NCI-H226 (cell line): ENCODE measurements at places on chromosomes 2 and 18.
A peak's percentile ranks its signal among the peaks of the same experiment; 100 is the strongest.

GRCh38 chr2:134410006-134410405, 156.1 kb downstream of the MGAT5 start:
- DNase-seq: no peak

GRCh38 chr18:6650127-6650507, 79.4 kb upstream of the ARHGAP28 start:
- no peak for DNase-seq

DNA sequence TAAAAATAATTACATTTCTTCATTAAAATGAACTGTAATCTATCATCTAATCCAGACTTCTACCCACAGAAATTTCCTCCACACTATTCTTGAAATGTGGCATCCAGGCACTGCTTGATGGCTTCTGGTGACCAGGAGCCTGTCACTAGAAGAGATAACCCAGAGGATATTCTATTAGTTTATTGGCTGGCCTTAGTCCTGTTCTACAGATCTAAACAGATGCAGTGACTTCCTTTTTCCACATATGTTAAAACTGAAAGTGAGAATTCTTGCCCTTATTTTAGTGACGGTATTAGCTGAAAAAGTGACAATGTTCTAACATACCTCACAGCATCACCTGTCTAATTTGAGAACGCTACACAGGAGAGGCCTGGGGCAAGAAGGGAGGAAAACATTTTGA, 775.4 kb downstream of the TSN start:
- no peak for DNase-seq

DNA sequence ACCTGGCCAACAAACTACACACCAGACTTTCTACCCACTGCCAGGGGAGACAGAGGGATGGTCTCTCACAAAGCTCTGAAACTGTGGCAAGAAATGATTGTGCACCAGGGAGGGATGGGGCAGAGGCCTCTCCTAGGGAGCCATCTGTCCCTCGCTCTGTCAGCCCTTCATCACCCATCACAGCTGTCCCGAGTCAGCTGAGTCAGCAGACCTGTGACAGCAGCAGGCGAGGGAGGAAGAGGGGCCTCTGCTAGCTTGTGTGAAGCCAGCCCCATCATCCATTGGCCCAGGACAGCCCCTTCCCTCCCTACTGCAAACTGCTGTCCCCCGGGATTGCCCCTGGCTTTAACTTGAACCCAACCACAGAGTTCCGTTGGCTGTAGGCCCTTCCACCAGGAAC, 5.0 kb downstream of the SH2D6 start:
- no peak for DNase-seq

- no peak for DNase-seq
Observed at GRCh38 chr18:79139206-79139605, 70.0 kb downstream of the ATP9B start.

GRCh38 chr18:50830544-50830943, 10.7 kb upstream of the MRO start:
- DNase-seq: no peak

GRCh38 chr2:173693044-173693589, 272.1 kb downstream of the SP3 start:
- DNase-seq: no peak

DNA sequence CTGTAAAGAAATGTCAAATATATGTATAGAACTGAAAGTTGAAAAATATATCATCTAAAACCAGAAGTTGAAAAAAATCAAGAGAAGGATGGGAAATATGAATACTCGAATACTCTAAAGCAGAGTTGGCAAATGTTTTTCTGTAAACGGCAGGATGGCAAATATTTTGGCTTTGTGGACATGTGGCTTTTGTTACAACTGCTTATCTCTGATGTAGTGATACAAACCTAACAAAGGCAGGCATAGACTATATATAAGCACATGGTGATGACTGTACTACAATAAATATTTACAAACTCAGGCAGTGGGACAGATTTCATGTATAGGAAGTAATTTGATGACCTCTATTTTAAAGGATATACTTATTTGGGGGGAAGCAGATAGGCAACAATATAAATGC, 224.6 kb upstream of the LRRTM4 start:
- DNase-seq: no peak

GRCh38 chr2:99662761-99663341, 173.0 kb upstream of the REV1 start:
- peak; percentile 86 for DNase-seq

DNA sequence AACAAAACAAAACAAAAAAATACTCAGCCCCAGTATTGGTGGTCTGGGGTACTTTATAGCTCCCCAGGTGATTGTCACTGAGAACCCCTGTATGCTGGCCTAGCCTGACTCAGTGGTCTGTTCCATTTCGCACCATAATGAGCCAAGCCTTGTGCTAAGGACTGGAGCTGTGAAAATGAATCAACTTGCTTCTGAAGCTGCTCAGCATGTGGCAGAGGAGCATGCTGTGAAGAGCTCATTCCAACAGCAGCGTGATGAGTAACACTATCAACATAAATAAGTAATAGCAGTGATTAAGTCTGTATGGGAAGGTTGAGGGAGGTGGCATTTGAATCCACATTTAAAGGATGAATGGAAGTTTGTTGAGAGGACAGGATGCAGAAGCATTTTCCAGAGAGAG, 67.2 kb upstream of the ATL2 start:
- DNase-seq: peak; percentile 5

DNA sequence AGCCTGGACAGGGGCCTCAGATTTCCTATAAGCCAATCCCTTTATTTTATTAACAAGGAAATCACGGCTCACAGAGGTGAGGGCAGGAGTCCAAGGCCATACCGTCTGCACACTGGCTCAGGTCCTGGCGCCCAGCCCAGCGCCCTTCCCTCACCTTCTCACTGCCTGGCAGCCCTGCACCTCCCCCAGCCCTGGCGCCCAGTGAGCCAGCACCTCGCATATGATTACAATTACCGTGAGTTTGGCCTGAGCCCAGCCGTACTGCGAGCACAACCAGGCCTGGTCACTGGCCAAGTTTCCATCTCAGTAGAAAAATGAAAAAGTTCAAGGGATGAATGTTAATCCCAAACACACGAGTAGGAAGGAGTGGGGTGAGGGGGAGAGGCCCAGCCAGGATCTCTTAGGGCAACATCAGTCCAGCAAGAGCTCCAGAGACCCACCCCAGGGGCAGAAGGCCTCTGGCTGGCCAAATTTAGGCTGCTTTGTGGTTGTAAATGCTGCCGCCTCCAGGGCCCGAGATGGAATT, 68.4 kb downstream of the MCFD2 start:
- peak; percentile 97 for DNase-seq

DNA sequence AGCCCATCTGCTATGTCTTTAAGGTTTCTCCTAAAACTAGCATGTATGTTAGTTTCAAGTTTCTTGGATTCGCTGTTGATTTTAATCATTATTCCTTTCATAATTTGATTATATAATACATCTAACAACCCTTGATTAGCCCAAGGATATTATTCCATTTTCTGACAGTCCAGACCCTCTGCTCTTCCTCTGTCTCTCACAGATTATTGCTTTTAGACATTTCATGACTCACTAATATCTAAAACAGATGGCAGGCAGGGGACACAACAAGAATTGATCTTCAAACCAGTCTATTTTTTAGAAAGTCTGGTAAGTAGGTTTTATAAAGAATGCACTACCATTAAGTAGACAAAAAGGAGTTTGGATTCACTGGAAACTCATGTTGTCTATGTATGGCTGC, 162.2 kb downstream of the ANKRD44 start:
- no peak for DNase-seq

DNA sequence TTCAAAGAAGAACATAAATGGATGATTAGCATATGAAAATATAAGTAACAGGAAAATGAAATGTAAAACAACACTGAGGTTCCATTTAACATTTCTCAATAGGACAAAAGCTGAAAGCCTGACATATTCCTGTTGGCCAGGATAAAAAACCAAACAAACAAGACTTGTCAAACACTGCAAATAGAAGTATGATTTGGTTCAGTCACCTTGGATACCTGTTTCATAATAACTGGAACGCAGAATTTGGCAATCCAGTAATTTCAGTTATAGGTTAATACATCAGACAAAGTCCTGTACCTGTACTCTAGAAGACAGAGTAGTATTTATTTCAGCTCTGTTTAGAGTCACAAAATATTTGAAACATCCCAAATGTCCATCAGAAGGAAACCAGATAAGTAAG, 16.5 kb upstream of the EVA1A start:
- DNase-seq: no peak

DNA sequence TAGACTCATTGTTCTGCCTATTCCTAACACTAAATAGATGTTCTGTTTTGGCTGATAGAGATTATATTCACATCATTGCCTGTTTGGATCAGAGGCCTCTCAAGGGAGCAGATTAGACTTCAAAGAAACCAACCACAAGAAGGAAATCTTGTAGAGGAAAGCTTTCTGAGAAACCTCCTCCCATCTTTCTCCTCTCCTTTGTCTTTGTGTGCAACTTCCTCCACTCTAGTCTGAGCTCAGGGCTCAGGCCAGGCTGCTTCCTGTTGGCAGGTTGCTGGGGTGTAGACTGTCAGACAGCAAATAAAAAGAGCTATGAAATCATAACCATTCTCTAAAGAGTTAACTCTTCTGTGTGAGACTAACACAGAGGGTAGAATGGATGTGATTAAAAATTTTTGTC, 113.0 kb downstream of the TGFA start:
- no peak for DNase-seq

DNA sequence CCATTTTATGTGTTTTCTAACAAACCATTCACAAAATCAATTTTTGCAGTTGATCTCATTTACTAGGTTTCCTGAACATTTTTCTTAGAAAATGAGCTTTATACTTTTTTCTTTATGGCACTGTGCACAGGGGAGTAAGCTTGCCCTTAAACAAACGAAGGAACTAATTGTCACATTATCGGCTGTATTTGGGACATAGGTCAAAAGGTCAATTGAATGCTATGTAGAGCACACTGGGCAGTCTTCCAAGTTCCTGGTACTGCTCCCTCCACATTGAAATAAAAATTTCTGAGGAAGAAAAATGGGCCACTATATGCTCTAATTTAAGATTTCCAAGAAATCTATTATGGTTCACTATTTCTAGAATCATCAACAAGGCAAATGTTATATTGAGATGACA, 93.6 kb upstream of the TMEFF2 start:
- DNase-seq: no peak

DNA sequence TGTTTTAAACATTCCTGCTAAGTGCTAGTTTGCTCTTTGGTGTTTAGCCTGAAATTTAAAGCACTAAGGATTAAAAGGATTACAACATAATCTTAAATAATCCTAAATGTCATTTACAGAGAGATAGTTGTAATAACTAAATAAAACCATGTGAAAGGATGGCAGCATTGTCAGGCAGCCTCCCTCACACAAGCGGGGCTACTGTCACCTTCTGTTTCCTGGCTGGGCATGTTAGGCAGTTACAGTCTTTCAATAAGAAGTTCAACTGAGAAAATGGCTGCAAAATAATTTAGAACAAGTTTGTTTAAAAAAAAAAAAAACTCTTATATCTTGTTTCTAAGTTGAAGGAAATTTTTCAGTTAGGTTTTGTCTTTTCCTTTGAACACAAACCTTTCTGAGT, 124.9 kb downstream of the ARHGAP15 start:
- no peak for DNase-seq

DNA sequence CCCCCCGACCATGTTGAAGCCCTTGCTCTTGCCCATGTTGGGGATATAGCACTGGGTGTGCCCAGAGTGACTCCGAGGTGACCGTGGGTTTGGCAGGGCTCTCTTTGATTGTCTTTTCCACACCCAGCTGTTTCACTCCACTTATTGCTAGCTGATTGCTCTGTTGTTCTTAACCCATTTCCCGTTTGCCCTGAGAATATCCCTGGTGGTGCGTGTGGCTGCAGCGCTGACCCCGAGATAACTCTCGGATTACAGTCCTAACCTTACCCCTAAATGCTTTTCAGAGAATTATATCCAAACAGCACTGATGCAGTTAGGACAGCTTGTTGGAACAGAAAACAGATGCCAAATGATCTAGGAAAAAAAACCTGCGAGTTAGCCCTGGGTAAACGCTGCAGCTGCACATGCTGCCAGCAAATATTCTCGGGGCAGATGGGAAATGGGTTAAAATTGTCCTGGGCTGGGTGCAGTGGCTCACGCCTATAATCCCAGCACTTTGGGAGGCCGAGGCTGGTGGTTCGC, 34.3 kb upstream of the SNORC start:
- DNase-seq: no peak

DNA sequence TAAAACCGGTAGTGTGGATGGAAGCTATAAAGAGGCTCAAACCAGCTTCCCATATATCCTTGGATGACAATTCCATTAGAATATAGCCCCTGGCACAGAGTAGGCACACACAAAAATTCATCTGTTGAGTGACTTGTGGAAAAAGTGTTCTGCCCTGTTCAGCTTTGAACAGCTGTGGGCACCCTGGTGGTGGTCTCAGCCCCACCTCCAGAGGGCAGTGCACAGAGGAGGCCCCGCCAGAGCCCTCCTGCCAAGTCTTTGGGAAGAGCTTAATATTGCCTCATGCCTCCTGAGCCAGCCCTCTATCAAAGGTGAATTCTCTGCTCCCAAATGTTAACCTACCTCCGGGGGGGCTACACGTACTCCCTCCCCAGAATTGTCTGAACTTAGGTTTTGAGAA, 30.4 kb downstream of the EPAS1 start:
- DNase-seq: no peak

DNA sequence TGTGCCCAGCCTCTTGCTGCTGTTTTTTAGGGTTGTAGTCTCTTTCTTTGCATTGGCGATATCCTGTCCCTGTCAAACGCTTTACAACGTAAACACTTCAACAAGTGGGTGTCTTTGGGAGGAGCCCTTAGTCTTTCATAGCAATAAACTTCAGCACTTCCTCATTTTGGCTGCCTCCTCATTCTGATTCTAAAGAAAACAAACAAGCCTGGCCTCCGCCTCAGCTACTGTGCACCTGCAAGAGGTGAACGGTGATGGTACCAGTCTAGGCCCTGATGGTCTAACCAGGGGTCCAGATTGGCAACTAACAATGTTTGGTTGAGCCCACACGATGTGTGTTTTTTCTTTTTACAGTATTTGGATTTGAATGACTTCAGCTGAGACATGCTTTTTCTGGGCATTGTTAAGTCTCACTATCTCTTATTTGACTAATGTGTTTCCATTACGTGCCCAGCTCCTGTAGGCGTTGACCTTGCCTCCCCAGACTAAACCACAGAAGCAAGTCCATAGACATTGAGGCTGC, 53.2 kb upstream of the CUL3 start:
- DNase-seq: no peak

- DNase-seq: no peak
Observed at GRCh38 chr18:59696311-59697235, 650 bp downstream of the CCBE1 start.

DNA sequence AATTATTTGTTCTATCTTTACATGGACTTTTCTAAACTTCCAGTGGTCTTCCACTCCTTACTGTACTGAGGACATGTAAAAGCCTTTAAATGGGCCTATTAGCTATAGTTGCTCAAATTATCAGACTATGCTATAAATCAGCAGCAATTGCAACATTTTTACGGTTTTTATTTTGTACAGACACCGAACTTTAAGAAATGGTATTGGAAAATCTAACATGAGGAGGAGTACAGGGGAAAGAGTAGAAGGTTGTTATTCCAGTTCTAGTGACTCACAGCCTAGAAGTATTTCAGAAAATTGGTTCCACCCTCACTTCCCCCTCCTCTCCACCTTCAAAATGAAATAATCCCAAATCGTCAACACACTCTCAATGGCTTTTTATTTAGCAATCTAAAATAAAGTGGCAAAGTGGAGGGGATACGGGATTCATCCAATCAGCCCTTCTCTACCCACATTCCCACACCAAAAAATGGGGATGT, 1.1 kb downstream of the NCKAP1 start:
- peak; percentile 24 for DNase-seq

GRCh38 chr2:85524336-85524908, 14.5 kb upstream of the MAT2A start:
- DNase-seq: no peak
